ENCODE measurements at places on chromosomes 12 and 14.

DNA sequence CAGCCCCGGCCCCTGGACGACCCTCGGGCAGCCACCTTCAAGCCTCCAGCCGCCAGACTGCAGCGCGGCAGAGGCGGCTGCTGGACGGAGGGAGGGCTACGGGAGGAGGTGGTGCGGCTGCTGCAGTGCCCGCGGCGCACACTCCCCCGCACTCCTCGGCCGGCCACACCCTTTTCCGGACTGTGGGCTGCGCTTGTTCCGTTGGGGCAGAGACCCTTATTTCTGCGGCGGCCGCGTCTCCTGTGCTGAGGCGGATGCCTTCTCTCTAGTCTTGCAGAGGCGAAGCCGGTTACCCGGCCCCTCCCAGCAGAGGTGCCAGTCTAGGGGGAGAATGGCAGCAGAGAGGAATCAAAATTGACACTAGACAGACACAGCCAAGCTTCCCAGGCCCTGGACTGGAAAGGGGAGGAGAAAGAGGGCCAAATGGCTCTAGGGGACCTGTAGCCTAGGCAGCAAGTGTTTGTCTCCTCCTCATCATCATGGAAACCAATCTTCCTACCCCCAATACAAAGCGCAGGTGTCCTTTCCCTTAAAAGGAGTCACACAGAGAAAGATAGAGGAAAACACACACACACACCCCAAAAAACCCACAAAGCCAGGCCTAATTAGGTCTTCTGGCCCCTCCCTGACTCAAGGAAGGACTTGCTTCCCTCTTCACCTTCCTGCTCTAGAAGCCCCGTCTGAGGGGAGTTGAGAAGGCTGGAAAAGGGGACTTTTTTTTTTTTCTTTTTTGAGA lies 1.3 kb downstream of the ESYT1 start:
- no peak for DNase-seq

DNA sequence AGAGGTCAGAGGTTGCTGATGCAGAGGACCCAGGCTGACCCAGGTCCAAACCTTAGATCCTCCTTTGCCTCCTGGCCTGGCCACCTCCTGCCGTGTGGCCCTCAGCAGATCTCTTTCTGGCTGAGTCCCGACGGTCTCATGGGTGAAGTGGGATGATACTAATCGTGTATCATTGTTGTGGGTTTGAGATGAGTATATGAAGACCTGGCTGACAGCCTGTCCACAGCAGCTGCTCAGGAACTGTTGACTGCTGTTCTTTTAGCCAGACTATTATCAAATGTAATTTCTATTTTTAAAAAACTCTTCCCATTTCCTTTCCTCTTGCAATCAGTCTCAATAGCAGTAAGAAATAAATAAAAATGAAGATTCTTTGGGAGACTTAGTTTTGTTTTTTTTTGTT lies 45.6 kb downstream of the ANKRD9 start:
- DNase-seq: no peak

DNA sequence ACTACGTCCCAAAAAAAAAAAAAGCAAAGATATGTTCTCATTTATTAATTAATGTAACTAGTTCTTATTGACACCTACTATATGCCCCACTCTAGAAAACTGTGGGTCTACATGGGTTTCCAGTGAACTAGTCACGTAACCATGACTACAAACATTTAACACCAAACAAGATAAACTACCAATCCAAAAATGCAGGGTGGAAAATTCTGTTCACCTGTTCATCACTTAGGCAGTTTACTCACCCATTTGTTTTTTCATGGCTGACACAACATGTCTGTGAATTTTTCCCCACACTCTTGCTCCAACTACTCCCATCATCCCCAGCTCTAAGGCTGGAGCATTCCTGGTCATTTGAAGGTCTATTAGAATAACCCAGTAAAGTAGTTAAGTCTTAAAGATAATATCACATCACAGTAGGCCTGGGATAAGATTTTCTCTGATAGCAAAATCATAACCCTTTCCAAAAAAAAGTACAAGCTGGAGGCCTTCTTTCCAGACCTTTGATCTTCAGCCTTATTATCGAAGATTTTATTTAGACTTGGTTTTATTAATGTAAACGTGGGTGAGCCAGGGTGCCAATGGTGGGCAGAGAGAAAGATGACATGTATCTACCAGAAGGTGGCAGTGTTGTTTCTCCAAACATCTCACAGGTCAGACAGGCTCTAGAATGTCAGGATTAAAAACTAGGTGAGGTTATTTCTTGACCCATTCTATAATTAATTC lies 61.6 kb upstream of the DAAM1 start:
- peak; percentile 63 for DNase-seq

DNA sequence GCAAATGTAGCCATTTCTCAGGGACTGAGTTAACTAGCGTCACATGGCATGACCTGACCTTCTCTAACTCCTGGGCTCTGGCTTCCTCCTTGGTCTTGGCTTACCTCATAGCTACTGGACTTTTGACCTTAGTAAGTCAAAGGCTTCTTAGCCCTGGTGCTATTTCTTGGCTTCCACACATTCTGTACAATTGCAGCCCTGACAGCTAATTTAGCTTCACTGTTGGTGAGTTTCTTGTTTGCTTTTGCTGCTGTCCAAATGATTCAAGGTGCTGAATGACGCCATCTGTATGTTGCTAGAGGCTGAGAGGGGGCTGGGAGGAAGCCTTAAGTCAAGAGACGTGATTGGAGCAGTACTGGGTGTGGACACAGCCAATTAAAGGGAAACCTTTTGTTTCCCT lies 202.7 kb downstream of the PRKD1 start:
- DNase-seq: no peak

GRCh38 chr12:13170892-13171490 lies 25.5 kb upstream of the EMP1 start:
- no peak for DNase-seq

DNA sequence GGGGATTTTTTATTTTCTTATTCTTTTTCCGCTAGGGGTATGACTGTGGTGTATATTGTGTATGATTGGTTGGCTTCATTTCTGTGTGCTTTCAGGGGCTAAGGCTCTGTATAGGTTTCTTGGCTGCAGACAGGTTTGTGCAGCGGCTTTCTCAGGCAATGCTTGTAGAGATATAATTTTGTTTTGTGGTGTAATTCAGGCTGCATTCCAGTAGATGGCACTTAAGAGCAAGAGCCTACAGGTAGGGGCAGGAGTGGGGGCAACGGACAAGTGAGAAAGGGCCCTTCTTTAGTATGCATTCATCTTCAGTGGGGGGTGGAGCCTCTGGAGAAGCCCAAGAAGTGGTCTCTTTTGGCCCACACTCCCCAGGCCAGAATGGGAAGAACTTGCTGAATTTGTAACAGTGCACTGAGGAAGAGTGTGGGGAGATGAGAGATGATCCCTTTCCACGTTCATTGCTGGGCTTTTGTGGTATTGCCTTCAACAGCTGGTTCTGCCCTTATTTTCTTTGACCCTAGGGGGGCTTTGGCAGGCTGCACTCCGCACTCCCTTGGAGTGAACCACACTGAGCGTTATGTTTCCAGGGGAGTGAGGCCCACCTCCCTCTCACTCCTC lies 78.6 kb downstream of the IFNG-AS1 start:
- DNase-seq: no peak

- no peak for DNase-seq
Measured at GRCh38 chr14:60602291-60602690, 47.0 kb downstream of the SIX1 start.

DNA sequence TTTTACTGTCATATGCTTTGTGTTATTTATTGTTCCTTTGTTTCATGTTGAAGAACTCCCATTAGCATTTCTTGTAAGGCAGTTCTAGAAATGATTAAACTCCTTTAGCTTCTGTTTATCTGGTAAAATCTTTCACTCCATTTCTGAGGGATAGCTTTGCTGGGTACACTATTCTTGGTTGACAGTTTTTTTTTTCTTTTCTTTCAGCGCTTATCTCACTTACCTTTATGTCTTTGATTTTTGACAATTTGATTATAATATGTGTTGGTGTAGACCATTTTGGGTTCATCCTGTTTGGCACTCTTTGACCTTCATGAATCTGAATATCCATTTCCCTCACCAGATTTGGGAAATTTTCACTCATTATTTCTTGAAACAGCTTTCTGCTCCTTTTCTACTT lies 16.2 kb downstream of the FBXO33 start:
- DNase-seq: no peak

DNA sequence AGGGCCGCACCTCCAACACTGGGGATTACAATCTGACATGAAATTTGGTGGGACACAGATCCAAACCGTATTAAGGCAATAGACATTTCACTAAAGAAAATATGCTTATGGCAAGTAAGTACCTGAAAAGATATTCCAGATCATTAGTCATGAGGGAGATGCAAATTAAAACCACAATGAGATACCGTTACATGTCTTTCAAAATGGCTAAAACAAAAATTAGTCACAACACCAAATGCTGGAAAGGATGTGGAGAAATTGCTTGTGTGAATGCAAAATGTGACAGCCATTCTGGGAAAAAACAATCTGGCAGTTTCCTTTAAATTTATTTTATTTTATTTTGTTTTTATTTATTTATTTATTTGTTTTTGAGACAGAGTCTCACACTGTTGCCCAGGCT lies 82.3 kb upstream of the PTGDR start:
- DNase-seq: no peak

DNA sequence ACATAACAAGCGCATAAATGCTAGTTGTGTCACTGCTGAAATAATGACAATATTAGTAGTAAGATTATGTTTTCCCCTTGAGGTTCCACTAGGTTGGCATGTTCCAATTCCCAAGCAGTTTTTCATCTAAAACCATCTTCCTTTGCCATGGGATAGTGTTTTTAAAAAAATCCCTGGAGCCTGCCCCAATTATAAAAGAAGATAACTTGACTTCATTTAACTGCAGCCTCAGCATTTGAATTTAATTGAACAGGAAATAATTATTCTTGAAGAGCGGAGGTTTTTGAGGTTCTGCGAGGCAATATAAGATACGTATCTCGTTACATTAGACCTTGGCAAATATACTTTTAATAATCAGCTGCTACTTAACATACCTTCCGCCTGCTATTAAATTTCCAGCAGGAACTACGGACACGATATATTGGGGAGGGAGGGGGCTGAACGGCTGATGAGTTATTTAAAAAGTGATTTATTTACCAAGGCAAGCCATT lies 65.2 kb upstream of the HSPB8 start:
- no peak for DNase-seq

DNA sequence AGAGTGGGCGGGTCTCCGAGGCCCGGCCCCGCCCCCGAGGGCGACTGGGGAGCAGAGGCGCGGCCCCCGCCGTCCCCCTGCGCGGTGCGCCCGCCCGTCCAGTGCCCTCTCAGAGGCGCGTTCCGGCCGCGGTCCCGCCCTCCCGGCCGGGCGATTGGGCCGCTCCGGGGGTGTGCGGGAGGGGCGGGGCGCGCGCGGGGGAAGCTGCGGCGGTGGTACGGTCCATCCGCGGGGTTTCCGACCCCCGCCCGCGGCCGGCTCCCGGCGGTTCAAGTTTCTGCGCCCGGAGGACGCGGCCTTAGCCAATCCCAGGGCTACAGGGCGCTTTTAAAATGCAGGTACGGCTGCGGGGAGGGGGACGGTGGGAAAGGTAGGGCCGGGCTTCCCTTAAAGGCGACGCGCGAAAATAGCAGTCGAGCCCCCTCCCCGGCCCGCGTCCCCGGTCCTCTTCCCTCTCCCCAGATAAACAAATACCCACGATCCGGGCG lies 315 bp upstream of the CCDC85C start:
- DNase-seq: peak; percentile 96

DNA sequence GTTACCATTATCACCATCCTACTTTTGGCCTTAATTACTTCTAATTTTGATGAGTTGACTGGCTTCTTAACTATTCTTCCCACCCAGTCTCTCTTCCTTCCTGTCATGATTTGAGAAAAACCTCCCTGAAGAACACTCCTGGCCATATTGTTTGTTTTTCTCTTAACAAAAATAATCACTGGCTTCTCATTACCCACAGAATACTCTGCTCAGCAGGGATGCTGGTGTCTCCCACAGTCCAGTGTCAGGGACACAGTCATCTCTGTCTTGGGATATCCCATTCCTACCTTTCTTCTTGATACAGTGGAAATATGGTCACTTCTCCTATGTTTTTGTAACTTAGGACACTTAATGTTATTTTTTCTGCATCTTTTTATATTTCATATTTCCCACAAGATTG lies 103.7 kb downstream of the SRGAP1 start:
- DNase-seq: no peak

DNA sequence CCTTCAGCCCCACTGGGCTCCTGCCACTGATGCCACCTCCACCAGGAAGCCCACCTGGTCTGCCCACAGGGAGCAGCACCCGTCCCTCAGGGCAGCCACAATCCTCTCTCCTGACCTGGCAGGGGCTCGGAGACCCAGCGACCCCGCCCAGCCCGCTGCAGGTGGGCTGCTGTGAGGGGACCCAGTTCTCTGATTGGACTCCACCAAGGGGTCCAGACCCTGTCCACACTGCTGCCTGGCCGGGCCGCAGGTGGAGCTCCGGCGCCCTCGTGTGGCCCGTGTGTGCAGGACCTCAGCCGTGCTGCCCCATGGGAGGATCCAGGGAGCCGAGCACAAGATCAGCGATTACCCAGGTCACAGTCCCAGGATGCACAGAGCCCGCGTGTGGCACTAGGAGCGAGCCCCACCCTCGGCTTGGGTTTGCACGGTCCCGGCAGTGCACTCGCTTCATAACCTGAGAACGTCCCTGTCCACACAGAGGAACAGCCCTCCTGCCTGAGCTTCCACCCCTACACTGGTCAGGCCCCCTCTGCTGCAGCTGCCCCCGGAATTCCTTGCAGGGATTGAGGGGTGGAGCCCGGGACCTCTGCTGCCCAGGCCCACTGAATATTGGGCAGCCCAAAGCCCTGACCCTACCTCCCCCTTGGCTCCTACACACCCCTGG lies 35.4 kb upstream of the TMEM179 start:
- DNase-seq: peak; percentile 74

- DNase-seq: no peak
Measured at GRCh38 chr14:74155749-74156148, 71.0 kb downstream of the LIN52 start.

- no peak for DNase-seq
Measured at GRCh38 chr14:102616799-102617198, 24.4 kb downstream of the RCOR1 start.

DNA sequence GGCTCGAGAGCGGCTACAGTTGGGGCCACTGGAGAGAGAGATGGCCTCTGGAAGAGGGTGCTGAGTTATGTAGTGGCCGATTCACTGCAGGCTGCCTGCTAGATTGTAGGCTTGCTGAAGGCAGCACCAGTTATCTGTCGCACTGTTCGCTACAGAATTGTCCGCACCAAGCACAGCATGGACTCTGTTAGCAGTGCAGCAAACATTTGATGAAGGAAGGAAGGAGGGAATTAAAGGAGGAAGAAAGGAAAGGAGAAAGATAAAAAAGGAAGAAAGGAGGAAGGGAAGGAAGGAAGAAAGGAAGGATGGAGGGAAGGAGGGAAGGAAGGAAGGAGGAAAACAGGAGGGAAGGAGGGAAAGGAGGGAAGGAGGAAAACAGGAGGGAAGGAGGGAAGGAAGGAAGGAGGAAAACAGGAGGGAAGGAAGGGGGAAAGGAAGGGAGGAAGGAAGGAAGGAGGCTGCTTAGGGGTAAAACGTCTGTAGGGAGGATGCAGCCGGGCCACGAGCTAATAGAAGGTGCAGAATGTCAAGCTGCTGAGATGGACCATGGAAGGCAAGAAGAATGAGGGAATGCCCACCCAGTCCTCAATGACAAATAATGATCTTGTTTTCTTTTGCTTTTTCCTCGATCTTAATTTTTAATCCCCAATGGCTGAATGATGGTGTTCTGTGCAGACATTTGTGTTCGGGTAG lies 27.3 kb upstream of the ADIPOR2 start:
- DNase-seq: no peak

All from NCI-H1694 (cell line).